Endodermal cell (in vitro differentiated cells): ENCODE measurements at places on chromosomes 12 and 14.

DNA sequence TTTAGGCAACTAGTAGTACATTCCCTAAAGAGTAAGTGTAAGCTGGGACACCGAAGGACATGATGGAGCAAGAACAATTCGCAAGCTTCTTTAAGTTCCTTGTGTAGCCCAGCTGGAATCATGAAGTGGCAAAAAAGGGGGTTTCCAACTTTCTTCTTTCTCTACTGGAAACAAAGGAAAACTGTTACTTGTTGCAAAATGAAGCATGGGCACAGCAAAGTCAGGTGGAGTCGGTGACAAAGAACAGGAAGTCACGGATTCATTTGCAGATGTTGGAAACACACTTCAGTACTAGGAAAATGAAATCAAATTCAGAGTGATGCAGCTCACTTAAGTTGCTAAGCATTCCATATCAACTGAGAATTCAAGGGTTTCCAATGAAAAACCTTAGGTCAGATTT, 706.9 kb upstream of the STXBP6 start:
- H3K27me3 ChIP-seq: no peaks in the 10 kb centered on the region
- H3K36me3 ChIP-seq: no peaks in the 10 kb centered on the region
- H3K4me1 ChIP-seq: no peaks in the 10 kb centered on the region
- H3K27ac ChIP-seq: no peak overlapping the region

DNA sequence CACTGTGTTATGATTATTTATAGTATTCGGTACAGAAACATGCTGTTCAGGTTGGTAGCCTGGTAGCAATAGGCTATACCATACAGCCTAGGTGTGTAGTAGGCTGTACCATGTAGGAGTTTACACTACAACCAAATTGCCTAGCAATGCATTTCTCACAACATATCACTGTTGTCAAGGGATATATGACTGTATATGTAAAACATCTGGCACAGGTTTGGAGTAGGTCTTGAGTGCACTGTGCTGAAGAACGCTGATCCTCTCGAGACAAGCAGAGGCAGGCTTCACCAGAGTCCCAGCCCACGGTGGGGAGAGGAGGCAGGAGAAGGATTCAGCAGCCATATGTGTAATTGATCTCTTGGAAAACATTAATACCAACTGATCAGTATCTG, 15.0 kb upstream of the TBX5 start:
- H3K4me1 ChIP-seq: no peaks in the 10 kb centered on the region
- peaks cover 99% of the 10 kb centered on the region for H3K27me3 ChIP-seq
- DNase-seq: no peak

- no peak for DNase-seq
- no peak overlapping the region for H3K27ac ChIP-seq
- no peaks in the 10 kb centered on the region for H3K36me3 ChIP-seq
- H3K27me3 ChIP-seq: no peaks in the 10 kb centered on the region
- no peak overlapping the region for H3K4me3 ChIP-seq
- peaks cover 3% of the 10 kb centered on the region for H3K4me1 ChIP-seq
These were observed 465.0 kb upstream of the ATP2B1 start for GRCh38 chr12:90173499-90174197.

DNA sequence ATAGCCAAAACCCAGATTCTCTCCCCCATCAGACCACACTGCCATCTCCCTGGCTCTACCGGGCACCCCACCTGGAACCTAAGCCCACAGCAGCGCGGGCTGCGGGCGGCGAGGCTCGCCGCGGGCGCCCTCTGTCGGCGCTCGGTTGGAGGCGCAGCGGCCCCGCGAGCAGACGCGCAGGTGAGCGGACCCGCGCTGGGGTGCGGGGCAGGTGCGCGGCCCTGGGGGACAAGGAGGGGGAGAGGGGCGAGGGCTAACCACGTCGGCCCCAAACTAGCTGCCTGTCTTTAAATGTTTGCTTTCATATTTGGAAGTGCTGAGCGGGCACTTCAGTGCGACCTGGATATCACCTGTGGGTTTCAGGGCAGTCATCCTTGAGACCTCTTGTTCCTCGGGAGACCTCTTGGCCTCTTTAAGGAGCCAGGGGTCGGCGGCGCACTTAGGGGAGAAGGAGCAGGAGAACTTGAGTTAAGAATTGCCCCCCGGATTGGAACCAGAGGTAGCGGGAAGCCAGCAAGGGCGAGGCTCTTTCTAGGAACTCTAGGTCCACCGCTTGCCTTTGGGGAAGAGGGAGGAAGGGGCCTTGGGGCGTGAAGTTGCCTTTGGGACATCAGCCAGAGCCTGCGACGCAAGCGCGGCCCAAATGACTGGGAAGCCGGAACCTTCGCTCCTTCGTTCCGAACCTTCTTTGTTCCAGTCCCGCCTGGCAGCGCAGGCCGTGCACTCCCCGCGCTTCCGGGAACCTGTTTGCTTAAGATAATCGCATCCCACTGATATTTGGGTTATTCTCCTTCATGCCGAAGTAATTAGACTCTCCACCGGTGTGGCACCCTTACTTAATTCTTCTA, 78.7 kb downstream of the NEDD1 start:
- H3K4me3 ChIP-seq: peak overlapping the region; percentile 69
- peaks cover 17% of the 10 kb centered on the region for H3K27me3 ChIP-seq
- DNase-seq: peak; percentile 89

DNA sequence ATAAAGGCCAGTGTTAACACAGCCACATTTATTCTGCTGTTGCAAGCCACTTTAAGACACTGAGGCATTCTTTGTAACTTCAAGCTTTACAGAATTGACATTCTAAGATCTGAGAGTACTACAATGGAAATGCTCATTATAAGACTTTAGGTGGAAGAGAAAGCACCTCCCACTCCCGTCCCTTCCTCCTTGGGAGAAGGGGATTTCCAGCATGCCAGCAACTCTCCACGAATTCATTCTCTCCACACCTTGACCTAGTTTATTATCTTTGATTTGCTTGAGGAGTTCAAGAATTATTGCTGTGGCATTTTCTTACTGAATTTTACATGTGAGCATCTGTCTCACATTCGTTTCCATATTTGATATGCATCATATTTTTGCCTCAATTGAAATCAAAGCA, 644.4 kb upstream of the MIS18BP1 start:
- no peaks in the 10 kb centered on the region for H3K4me1 ChIP-seq
- H3K27me3 ChIP-seq: no peaks in the 10 kb centered on the region
- no peak overlapping the region for H3K27ac ChIP-seq
- H3K36me3 ChIP-seq: no peaks in the 10 kb centered on the region

- H3K27me3 ChIP-seq: no peaks in the 10 kb centered on the region
- no peak overlapping the region for H3K27ac ChIP-seq
- no peak overlapping the region for H3K4me3 ChIP-seq
- no peaks in the 10 kb centered on the region for H3K36me3 ChIP-seq
These were observed 316.3 kb downstream of the TMTC2 start for GRCh38 chr12:83003026-83003425.
